ENCODE measurements at places on chromosomes 11 and 22.

DNA sequence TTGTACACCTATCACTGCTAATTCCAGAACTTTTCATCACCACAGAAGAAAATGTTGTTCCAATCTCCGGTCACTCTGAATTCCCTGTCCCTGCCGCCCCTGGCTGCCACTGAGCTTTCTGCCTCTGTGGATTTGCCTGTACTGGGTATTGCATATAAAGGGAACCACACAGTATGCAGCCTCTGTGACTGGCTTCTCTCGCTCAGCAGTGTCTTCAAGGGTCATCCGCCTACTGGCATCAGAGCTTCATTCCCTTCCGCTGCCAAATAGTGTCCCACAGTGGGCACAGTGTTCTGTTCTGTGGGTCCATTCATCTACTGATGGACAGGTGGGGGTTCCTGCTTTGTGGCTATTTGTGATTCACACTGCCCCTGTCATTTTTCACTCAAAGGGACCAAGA is 5.3 kb downstream of the DHCR7 start:
- DNase-seq, result no peak

GRCh38 chr22:47918276-47918921 is 1155.9 kb downstream of the TBC1D22A start:
- DNase-seq, result no peak

DNA sequence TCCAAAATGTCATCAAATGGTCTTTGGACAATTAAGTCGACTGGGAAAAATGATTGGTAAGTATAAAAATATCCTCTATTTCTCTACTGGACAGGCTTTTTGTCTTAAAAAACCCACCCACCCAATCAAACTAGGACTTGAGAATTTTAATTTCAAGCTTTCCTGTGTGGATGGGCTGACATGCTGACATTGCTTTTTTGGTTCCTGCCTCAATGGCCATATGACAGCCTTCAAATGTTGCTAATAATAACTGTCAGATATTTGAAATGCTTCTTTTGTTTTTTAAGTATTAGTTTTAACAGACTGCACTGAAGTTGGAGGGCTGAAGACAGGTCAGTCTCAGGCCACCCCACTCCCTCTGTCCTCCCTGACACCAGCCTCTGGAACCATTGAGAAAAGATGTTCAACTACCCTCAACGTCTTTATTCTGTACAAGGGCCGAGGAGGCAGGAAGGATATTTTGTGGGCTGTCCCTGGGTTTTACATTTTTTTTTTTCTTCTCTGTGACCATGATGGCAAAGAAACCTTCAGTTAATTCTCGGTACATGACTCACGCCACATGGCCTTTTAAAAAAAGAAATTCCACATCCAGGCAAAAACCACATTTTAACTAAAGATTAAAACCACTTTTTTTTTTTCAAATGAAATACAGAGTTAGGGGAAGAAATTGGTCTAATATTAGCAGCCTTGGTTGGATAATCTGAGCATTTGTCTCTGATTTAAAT is 130.4 kb downstream of the SLC1A2 start:
- DNase-seq, result no peak

GRCh38 chr11:128644576-128644975 is 49.3 kb upstream of the FLI1 start:
- DNase-seq, result no peak

DNA sequence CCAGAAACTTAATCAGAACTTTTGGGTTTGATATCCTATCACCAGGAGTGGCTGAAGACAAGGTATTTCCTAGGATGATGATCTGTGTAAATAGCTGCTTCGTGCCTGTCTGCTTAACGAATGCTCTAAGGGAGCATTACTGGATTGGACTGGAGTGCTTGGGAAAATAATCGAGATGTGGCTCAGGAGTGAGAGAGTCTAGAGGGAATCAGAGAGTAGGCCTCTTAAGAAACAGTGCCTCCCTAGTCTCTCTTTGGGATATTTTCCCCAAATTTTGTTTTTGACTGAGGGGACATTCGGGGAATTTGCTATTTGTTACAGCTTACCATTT is 2.5 kb downstream of the MAML2 start:
- DNase-seq, result no peak

GRCh38 chr11:95485115-95485900 is 254.3 kb upstream of the SESN3 start:
- no peak for DNase-seq

GRCh38 chr11:12592283-12592682 is 81.9 kb upstream of the TEAD1 start:
- no peak for DNase-seq

- DNase-seq, result no peak
Measured at GRCh38 chr22:45904236-45904635, 72.7 kb downstream of the WNT7B start.

DNA sequence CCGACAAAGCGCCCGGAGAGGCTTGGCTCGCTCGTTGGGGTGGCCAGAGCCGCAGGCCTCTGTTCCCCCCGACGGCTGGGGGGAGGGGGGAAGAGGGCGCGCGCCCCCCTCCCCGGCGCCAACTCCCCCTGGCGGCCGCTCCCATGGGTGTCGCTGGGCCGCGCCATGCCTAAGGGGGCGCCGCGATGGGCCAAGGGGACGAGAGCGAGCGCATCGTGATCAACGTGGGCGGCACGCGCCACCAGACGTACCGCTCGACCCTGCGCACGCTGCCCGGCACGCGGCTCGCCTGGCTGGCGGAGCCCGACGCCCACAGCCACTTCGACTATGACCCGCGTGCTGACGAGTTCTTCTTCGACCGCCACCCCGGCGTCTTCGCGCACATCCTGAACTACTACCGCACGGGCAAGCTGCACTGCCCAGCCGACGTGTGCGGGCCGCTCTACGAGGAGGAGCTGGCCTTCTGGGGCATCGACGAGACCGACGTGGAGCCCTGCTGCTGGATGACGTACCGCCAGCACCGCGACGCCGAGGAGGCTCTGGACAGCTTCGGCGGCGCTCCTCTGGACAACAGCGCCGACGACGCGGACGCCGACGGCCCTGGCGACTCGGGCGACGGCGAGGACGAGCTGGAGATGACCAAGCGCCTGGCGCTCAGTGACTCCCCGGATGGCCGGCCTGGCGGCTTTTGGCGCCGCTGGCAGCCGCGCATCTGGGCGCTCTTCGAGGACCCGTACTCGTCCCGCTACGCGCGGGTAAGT is 1.4 kb downstream of the KCNC1 start:
- DNase-seq, result no peak

GRCh38 chr22:32396746-32397145 is 15.3 kb downstream of the RTCB start:
- no peak for DNase-seq

GRCh38 chr11:62295504-62295903 is 3.4 kb downstream of the SCGB1D4 start:
- no peak for DNase-seq

- no peak for DNase-seq
Measured at GRCh38 chr11:118057251-118058145, 19.4 kb upstream of the TMPRSS4 start.

DNA sequence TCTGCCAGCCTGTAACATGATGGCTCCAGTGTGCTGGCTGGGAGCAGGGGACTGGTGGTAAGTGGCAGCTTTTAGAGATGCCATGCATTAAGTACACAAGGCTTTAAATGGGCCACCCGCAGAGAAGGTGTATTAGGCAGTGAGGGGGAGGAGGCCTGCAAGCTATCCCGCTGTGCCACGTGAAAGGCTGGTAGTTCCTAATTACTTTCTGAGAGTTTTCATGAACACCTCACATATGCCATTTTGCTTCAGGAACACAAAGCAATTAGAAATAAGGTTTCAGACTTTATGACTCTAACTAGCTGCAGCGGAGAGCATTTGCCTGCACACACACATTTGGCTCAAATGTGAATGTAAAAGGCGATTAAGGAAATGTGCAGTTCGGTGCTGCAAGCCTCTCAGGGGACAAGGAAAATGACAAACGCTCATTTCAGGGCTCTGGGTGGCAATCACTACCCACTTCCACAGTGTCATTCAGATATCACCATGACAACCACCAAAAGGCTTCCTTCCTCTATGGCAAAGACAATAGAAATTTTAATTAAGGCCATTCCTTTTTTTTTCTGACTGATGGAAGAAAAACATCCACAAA is 116.6 kb downstream of the PLEKHA7 start:
- no peak for DNase-seq

DNA sequence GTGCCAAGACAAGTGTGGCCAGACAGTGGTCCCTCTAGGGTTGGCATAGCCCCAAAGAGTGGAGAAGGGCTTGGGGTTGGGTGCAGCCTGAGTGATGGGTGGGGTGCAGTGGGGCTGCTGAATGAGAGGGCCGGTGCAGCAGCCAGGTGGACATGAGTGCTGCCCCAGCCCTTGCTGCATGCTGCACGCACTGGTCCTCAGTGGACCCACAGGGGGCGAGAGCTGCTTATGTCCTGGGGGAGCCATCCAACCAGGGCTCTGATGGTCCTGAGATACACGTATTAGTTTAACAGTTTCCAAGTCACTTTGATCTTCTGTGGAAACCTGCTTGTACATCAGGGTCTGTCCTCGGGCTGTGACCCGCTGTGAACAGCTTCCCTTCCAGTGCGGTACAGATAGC is 23.9 kb upstream of the ACR start:
- no peak for DNase-seq

DNA sequence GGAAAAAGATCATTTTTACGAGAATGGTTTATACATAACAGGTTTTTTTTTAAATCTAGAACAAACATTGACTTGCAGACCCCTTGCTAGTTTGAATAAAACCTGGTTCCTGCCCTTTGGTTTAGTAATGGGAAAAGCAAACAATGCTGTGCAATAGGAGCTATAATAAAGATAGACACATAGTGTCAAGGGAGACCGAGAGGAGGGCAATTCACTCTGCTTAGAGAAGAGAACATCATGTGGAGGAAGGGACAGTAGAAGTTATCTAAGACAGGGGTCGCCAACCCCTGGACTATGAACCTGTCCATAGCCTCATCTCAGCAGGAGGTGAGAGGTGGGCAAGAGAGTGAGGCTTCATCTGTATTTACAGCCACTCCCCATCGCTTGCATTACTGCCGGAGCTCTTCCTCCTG is 7.0 kb upstream of the RDX start:
- DNase-seq, result no peak

- DNase-seq, result no peak
Measured at GRCh38 chr22:23147617-23148387, 2.5 kb downstream of the RAB36 start.

- DNase-seq, result no peak
Measured at GRCh38 chr22:37487571-37487970, 1.4 kb upstream of the MFNG start.

- DNase-seq, result no peak
Measured at GRCh38 chr11:16606784-16607674, 131.4 kb upstream of the C11orf58 start.

DNA sequence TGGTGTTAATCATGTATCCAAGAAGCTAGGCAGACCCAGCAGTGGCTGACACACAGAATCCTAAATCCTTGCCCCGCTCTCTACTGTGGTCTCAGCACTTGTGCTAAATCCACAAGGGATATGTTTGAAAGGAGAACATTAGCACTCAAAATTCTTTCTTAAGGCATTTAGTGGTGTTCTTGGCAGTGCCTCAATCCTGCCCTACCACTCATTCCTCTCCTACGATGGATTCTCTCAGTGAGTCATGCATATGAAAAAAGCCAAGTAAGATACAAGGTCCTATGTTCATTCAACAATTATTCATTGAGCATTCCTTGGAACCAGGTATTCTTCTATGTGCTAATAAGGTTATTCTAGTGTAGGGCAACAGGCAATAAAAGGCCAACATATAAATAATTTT is 31.2 kb downstream of the RRP8 start:
- no peak for DNase-seq

DNA sequence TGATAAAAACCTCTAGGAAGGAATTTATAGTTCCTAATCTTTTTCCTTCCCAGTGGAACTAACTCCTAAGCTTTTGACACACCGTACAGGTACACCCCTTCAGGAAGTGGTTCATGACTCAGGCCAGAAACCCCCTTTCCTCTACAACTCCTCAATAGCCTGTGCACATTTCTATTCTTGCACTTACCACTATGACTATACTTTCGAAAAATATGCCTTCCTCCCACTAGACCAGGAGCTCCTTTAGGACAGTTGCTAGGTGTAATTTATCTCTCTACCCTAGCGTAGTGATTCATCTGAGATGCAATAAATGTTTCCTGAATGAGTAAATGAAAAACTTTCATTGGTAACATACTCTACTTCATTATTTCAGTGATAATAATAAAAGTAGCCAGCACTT is 14.5 kb downstream of the MAP6 start:
- DNase-seq, result no peak

- DNase-seq, result no peak
Measured at GRCh38 chr11:8056810-8057463, 24.1 kb upstream of the TUB start.

DNA sequence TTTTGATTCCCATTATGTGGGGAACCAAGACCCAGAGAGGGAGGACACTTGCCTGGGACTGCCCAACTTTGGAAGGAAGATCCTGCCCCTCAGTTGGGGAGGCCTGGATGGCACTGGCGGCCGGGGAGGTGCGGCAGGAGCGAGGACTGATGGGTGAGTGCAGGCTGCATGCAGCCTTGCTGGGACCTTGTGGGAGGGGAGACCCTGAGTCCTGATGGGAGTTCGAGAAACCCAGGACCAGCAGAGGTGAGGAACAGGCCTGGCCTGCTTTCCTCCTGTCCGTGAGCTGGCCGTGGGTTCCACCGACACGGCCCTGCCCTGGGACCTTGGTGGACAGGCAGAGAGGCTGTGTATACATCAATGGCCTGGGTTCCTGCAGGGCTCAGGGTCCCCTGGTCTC is 19.3 kb upstream of the SMIM38 start:
- no peak for DNase-seq

DNA sequence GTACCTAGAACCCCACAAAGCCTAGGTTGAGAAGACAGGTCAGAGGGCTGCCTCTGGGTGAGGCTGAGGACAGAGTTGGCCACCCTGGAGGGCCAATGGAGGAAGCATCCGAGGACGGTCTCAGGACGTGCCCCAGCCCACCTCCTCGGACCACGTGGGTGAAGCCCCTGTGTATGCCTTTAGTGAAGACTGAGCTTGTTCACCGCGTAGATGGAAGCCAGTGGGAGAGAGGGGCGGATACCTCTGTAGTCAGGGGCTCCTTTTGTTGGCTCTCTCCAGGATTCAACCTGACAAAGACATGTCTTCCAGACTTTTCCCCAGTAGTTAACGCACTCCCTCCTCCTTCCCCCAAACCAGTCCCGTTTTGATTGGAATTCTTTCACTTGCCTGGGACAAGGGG is 110.7 kb downstream of the ZBTB16 start:
- no peak for DNase-seq

GRCh38 chr11:30583476-30584280 is 2.5 kb downstream of the MPPED2 start:
- no peak for DNase-seq

GRCh38 chr11:125404811-125405790 is 91.0 kb downstream of the FEZ1 start:
- peak; percentile 36 for DNase-seq

- DNase-seq, result no peak
Measured at GRCh38 chr11:70313945-70314344, 43.5 kb downstream of the PPFIA1 start.
